Daoy (cell line): ENCODE measurements at places on chromosomes 5 and 9. TPM values are rescaled to one million over a fixed set of nuclear protein-coding genes. Genes with fewer than 3 reads are reported as not detected.

Gene F2R
- 27.1 and 28.4 TPM in 2 replicates for total RNA-seq

Gene PCA3
- 0.06 TPM in 1 of 2 replicates, not detected in the other for total RNA-seq

Gene GFPT2
- 124 and 133 TPM in 2 replicates for total RNA-seq

Gene ENHO
- 0.24 and 1.9 TPM in 2 replicates for total RNA-seq

Gene ENTPD8
- not detected in 2 replicates for total RNA-seq

Gene F2RL2
- 0.39 and 1.5 TPM in 2 replicates for total RNA-seq

Gene FKTN
- 17.7 and 24.4 TPM in 2 replicates for total RNA-seq

Gene IL4
- not detected in 2 replicates for total RNA-seq

Gene AIF1L
- total RNA-seq, result 3.5 and 5.2 TPM in 2 replicates

Gene SCGB3A2
- total RNA-seq, result not detected in 2 replicates

Gene RNF180
- total RNA-seq, result 2.4 and 4.3 TPM in 2 replicates

Gene ABLIM3
- total RNA-seq, result 6.4 and 10.6 TPM in 2 replicates

Gene PIP5KL1
- total RNA-seq, result 0.18 and 0.51 TPM in 2 replicates

DNA sequence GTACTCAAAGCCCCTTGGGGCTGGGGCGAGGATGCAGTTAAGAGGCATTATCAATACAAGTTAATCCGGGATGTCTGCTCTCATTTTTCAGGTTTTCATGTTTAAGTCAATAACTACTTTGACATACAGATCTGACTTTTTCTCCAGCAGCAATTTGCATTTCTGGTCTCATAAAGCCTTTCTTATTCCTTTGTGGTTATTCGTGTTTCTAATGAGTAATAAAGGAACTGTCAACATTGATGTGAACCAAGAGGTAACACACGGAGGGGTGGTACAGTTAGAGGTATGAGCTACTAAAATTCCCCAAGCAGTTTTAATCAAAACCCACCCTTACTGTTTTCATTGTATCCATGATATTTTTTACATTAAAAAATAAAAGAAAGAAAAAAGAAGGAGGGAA is 138.0 kb upstream of the NFIB start:
- no peak for DNase-seq

GRCh38 chr5:40909723-40910122 is 426 bp downstream of the C7 start:
- DNase-seq, result no peak

GRCh38 chr5:60826653-60827052 is 17.4 kb downstream of the ELOVL7 start:
- DNase-seq, result no peak

- DNase-seq, result no peak
These were observed 189.5 kb downstream of the SEC61B start for GRCh38 chr9:99411479-99412115.

DNA sequence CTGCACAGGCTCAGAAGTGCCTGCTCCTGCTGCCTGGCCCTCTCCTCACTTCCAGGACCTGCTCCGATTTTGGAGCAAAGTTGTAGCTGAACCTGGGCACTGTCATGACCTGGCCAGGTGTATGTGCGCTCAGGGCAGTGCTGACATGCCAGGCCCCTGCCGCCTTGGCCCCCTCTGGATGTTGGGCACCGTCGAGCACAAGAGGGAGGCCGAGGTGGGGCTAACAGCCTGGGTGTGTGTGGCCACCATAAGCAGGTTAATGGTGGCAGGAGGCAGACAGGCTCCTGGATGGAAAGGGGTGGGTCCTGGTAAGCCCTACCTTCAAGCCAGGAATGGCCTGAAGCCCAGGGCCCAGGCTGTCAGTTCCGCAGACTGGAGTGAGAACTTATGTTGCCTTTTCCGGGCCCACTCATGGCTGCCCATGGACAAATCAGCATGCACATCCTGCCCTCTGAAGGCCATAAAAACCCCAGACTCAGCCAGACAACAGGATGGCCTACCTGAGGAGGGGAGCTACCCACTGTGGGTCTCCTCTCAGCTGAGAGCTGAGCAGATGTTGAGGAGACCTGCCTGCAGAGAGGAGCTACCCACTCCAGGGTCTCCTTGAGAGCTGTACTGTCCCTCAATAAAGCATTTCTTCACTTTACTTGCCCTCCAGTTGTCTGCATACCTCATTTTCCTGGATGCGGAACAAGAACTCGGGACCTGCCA is 66.2 kb downstream of the NACC2 start:
- DNase-seq, result no peak

- DNase-seq, result no peak
These were observed 116.0 kb upstream of the LRRTM2 start for GRCh38 chr5:138990986-138991590.

DNA sequence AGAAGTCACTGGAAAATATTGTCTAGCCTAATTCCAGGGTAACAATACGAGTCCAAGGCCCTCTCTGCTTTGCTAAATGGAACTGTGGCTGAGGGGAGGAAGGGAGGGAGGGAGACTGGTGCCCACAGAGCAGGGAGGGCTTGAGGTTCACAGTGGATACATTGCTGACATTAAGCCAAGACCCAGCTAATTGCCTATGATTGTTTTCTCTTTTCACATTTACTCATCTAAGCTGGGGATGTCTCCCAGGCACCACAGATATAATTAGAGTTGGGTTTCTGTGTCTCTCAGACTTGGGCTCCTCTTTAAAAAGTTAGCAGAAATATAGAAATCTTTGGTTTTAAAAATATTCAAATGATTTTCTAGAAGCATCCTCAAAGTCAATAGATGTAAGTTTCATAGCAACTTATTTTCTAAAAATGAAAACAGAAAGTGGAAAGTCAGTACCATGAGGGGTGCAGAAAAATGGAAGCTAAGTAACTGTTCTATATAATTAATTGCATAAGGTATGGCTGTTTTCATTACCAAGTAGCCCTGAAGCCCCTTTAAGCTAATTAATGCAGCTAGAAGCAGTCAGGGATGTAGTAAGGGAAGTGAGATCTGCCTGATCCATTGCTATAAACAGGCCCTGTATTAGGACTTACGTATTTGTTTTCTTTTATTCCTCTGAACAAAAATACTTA is 259.8 kb downstream of the NDUFS4 start:
- no peak for DNase-seq

DNA sequence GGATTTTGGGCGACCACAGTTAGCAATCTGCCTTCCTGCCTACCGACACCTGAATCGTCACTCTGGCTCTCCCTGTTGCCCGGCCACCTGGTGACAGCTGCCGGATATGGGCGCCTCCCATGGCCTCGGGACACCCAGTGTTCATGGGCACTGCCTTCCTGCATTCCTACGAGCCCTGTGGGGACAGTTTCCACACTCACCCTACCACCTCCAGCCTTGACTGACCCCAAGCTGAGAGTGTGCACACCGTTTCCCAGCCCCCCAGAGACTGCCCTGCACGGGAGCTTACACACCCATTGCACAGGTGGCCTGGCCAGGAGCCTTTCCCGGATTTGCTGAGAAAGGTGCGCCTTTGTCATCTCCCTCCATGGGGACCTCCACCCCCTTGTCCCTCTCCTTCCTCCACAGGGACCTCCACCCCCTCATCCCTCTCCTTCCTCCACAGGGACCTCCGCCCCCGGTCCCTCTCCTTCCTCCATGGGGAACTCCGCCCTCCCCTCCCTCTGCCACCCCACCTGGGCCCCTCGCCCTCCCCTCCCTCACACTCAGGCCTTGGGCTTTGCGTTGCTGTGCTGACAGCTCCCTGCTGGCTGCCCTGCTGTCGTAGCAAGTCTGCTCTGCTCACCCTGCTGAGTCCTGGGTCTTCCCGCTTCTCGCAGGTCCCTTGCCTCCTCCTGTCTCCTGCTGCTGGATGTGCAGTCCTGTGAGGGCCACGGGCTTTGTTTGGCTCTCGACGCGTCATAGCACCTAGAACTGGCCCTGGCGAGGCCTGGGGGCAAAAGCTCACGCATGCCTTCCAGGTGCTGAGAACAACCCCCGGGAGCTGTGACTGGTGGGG is 48.4 kb downstream of the MRPL36 start:
- DNase-seq, result no peak

DNA sequence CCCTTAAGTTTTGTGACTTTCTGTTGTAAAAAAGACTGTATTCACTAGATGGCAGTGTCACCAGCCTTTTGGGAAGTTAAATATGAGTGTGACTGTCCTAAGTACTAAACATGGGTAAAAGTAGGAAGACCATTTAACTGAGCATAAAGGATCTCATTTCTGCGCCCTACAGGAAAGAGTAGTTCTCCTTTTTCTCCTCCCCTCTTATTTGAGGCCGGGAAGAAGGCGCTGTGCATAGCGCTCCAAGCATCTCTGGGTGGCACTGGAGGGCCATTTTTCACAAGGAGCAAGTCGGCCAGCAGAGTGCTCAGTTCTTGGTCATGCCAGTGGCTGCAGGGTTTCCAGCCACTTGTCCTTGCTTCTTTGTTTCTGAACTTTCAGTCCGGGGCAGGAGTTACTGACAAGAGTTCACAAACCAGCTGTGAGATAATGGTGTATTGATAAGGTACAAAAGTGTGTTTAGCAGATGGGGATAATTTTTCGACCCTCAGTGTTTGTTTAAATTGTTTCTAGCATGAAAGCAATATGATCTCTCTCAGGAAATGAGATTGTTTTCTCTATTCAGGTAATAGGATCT is 227.6 kb upstream of the DMRT1 start:
- DNase-seq, result peak; percentile 93

DNA sequence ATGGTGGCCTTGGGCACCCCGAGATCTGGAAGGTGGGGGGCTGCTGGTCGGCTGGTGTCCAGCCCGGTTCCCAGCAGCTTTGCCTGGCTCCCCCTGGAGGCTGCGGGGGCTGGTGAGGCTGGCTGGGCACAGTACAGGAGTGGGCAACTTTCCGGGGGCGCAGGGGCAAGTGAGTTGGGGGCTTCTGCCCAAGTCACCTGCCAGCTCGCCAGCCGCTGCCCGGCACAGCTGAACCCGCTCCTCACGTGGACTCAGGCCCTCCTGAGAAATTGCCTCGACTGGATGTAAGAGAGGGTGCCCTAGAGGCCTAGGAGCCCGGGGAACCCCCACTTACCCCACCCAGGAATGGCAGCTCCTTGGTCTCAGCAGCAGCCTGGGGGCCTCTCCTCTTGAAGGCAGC is 15.4 kb downstream of the KCNT1 start:
- no peak for DNase-seq

GRCh38 chr9:4904322-4905134 is 80.5 kb upstream of the JAK2 start:
- peak; percentile 54 for DNase-seq

GRCh38 chr9:26562338-26562737 is 330.3 kb downstream of the CAAP1 start:
- DNase-seq, result no peak

DNA sequence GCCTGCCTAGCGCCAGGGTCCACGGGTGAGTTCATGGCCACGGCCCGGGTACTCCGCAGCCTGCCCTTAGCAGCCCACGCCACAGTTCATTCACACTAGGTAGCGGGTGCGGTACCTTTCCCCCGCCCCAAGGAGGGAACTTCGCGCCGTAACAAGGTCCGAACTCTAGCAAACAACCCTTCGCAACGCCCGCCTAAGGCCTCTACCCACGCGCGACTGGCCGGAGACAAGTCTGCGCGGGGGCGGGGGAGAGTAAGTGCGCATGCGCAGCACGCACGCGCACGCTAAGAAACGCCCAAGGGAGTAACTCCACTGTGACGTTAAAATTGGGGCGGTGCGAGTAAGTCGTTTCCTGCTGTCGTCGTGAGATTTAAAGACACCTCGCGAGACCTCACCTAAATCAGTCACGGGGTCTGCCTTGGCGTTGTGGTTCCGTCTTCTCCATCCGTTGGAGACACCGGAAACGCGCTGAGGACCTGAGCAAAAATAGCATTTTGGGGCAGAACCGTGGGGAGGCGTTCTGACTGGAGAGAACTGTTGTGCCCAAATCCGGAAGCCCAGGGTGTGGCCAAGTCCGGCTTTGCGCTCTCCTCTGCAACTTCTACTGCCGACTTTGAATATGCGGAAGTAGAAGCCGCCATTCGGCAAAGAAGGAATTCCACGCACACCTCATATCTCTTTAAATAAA is at the start of gene RAPGEF6:
TSS of gene RAPGEF6 (minus strand) at position 234 of the 688 bp plus-strand sequence. CDS start at position 35, 199 bp downstream.
- peak; percentile 100 for DNase-seq

DNA sequence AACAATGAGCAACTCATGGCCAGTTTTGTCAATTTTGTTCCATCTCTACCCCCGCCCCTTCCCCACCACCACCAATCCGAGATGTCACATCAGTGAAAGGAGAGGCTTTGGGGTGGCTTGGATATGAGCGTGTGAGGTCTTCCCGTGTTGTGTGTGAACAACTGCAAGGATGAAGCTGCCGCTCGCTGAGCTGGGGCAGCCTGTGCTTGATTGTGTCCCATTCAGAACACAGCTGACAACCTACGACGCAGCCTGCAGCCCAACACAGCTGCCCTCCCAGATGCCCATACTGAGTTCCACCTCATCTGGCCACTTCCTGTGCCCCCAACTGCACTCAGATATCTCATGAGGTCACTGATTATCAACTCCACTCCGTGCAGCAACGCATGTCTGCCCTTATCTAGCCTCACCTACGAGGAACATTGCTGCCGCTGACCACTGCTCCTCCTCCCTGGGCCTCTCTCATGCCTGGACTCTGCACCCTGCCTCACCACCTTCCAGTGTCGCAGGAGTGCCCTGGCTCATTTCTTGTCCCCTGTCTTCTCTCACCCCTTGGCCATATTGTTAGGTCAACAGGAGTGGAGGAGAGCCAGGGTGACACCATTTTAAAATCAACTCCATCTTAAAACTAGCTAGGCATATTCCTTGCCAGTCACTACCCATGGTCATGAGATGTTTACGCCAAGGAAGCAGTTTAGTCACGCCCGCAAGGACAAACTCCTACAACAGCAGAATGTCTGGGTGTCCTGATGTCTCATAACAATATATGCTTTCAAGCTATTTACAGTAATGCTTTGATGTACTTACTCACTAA is 7.3 kb upstream of the IL4 start:
- no peak for DNase-seq

DNA sequence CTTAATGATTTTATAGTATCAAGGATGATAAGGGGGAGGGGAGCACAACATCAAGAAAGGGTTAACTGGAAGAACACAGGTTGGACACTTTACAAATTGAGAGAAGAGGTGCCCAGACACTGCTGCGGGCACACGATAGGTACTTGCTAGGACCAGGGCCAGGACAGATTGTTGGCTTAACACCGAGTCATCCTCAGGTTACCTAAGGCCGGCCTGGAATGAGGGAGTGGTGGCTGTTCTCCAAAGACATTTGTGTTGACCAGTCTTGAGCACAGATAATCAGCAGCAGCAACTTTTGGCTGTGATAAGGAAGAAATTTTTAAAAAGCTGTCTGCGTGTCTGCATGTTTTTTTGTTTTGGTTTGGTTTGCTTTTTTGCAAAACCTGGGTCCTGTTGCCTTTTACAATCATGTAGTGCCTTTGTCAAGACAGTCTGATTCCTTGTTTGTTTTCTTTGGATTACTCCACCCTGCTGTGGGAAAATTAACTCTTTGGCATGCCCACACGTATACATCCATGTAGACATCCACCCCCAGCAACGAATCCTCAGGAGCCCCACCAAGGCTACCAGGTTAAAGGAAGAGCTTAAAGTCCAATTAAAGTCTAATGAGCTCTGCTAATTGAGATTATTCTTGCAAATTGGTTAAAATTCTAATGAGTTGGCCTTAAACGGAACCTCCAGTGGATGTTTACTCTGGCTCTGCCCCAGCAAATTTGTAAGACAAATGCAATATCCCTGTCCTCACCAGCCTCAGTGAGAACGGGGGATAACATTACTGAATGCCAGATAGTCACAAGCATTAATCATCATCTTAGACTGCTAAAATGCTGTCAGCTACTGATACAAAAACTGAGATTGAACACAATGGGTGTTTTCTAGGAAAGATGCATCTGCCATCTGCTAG is 382.3 kb downstream of the ACTL7B start:
- peak; percentile 87 for DNase-seq
